Suppressor macrophage treated with lipopolysaccharide for 1 hour (primary cell): ENCODE measurements at places on chromosomes 16 and 17.
A peak's percentile ranks its signal among the peaks of the same experiment; 100 is the strongest.

DNA sequence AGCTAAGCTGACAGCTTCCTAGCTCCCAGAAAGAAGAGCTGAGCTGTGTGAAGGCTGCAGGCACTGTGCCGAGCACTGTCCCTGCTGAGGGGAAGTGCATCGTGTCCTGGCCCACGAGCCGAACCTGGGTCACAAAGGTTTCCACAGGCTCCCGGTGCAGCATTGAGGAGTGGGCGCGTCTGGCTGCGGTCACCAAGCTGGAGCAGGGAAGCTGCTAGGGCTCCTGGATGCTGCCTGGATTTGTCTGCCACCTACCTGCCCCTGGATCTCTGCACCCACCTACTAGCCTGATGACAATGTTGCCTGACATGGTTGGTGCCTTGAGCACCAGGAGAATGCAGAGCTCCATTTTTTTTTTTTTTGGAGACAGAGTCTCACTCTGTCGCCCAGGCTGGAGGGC lies 6.5 kb upstream of the SRRM2 start:
- DNase-seq = no peak

GRCh38 chr17:65328567-65328966 lies 191.4 kb downstream of the RGS9 start:
- DNase-seq = no peak

- DNase-seq = no peak
Observed at GRCh38 chr17:27586203-27586721, 44.7 kb upstream of the LGALS9 start.

DNA sequence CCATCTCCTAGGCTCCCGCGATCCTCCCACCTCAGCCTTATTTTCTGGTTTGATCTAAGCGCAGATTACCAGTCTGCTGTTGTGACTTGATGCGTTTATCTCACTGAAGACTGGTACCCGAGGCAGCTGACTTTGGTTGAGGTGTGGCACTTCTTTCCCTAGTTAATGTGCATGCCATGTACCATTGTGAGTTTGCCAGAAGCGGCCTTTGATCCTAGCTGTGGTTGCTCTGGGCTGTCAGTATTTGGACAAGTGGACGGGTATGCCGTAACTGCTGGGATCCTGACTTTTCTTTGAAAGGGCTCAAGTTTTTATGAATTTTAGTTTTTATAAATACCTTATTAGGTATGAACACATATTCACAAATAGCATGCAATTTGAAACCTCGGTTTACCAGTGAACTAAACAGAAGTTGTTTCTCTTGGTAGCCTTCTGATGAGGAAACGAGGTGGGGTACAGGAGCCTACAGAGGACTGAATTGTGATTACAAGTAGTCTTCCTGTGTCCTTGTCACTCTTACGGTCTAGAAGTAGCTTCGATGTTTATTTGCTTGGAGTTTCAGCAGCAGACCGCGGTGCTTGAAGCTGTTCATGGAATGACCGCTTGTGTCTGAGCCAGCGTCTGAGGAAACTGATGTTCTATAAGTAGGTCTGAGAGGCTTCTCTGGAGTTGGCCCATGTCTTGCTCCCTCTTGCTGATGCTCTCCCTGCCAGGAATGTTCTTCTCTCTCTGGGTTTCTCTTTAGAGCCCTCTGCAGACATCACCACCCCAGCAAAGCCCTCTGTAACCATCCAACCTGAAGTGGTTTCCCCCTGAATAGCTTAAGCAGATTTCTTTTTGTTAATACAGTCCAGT lies 40.0 kb downstream of the SEC14L1 start:
- no peak for DNase-seq

DNA sequence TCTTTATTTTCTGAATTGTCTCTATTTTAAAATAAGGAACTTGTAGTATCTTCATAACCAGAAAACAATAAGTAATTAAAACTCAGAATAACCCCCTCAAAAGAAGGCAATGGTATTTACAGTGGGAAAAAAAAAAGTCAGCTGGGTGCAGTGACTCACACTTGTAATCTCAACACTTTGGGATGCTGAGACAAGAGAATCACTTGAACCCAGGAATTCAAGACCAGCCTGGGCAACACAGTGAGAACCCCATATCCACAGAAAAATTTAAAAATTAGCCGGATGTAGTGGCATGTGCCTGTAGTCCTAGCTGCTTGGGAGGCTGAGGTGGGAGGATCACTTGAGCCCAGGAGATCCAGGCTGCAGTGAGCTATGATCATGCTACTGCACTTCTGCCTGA lies 33.5 kb downstream of the ADAM11 start:
- DNase-seq = peak; percentile 25

DNA sequence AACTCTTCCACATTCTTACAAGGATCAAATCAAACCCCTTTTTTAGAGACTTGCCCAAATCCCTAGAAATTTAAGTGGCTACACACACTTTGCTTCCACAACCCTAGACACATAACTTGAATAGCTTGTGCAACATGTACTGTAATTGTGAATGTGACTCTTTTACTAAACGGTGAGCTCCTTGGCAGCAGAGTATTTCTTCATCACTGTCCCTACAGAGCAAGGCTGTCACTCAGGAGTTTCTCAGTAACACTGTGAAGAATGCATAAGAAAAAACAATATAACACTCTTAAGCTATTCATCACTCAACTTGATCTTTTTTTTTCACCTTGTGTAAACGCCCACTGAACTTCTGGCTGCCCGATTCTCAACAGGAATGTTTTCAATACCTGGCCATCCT lies 53.8 kb upstream of the ADAMTS18 start:
- DNase-seq = no peak

GRCh38 chr17:15122857-15123256 lies 142.3 kb downstream of the PMP22 start:
- DNase-seq = no peak

DNA sequence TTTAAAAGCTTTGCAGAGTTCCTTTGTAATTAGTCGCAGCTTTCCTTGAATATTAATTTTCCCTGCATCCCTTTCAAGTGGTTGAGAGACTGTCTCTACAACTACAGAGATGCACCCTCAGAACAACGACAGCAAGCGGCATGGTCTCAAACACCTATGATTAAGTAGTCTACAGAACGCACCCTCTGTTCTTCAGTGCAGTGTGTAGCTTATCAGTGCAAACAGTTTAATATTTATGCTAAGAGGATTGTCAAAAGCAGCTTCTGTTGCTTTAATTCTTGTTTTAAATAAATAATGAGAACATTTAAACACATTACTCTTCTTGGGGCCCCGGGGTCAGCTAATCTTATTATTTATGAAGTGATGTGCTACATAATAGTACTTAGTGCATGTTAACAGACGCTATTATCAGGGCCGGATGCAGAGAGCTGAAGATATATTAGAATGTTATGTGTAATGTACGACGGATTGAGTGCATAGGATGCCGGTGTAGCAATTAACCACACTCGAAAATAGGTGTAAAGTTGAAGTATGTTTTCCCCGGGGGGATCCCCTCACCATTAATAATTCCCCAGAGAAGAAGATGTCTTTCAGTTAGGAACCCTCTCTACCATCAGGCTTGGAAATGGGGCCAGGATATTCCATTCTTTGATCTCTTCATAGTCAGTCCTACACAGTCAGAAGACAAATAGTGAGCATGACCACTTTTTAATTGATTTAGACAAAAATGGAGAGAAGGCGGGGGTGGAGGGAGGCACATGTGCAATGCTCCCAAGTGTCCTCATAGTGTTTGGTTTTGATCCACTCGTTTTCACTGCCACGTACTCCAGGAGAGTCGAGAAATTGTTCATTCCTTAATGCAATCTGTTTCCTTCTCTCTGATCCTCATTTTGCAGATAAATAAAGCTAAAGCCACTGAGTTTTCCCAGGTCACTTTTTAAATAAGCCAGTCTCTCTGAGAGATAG lies 176.3 kb downstream of the IRX3 start:
- DNase-seq = no peak

GRCh38 chr17:48735062-48735351 lies 6.5 kb upstream of the HOXB13 start:
- DNase-seq = no peak

GRCh38 chr16:3478242-3478925 lies 16.9 kb downstream of the C16orf90 start:
- no peak for DNase-seq

- DNase-seq = no peak
Observed at GRCh38 chr16:80993307-80993706, 13.4 kb downstream of the CMC2 start.

DNA sequence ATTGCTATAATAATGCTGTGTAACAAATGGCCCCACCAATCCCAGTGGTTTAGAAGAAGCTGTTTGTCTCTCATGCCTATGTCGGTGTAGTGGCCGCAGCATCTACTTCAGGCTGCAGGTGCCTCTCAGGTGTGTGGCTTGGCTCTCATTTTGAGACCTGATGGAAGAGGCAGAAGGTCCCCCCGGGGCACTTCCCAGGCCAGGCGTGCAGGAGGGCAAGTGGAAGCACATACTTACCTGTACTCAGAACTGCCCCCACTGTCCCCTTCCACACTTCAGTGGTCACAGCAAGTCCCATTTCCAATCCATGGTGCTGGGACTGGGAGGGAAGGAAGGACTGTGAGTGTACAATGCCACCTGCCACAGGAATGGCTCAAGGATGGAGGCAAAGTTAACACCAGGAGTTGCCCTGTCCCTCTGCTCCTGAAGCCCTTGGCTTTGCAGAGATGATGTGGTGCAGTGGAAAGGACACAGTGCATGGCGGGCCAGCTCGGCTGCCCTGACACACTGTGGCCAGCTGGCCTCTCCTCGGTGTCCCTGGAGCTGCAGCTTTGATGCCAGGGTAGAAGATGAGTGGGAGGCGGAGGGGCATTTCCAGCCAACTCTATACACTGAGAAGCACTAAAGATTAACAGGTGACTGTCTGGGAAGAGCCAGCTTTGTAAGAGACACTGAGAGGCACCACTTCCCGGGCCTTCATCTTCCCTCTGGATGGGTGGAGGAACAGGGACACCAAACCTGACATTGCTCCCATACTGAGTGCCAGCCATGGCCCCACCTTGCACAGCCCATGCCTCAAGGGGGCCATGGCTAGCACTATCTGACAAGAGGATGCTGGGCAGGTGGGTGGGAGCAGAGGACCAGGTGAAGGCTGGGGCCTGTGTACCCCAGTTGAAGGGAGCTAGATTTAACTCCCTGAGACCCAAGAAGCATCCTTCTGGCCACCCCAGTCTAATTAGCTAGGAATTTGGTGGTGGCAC lies 105.9 kb downstream of the METRNL start:
- no peak for DNase-seq

DNA sequence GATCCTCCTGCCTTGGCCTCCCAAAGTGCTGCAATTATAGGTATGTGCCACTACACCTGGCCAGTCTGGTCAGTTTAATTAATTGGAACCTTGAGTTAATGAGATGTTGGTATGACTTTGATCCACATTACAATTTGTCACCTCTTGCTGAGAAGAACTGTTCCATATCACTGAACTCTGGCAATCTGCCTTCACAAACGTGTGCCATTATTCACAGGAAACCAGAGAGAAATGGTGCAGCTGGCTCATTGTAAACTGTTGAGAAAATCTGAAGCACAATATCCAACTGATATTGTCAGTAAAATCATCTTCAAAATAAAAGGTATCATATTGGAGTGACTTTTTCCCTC lies 39.3 kb upstream of the YPEL2 start:
- no peak for DNase-seq

DNA sequence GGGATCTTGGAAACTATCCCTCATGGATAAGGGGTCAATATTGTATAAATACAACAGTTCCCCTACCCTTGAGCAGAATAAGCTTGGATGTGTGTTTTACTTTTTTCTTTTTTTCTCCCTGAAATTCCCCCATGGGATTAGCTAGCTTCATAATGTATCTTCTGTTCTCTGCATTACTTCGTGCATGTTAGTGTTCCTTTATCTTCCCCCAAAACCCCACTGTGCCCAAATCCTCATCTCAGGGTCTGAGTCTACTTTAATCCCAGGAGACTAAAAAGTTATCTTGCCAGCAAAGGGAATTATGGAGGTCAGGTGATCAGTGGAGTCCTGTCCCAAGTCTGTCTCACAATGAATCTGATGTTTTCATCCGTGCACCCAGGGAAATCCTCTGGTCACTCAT lies 217.5 kb upstream of the CNTNAP4 start:
- DNase-seq = no peak

DNA sequence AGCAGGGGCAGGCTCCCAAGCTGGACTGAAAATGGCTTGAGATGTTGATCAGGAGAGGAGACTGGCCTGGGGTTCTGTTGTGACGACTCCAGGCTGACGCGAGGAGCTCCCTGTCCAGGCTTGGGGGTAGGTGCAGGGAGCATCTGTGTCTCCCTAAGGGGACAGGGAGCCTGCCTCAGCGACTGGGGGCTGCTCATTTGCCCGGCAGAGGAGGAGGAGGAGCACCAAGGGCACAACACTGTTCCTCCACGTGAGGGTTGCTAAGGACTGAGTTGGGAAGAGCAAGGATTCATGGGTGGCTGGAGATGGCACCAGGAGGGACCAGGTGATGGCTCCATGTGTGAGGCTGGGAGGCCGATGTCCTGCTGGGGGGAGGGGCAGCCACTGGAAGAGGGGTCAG lies 53.3 kb downstream of the USP22 start:
- no peak for DNase-seq

- DNase-seq = no peak
Observed at GRCh38 chr17:51555153-51555552, 294.8 kb downstream of the UTP18 start.

- DNase-seq = no peak
Observed at GRCh38 chr17:18035704-18036103, 3.3 kb downstream of the ATPAF2 start.

DNA sequence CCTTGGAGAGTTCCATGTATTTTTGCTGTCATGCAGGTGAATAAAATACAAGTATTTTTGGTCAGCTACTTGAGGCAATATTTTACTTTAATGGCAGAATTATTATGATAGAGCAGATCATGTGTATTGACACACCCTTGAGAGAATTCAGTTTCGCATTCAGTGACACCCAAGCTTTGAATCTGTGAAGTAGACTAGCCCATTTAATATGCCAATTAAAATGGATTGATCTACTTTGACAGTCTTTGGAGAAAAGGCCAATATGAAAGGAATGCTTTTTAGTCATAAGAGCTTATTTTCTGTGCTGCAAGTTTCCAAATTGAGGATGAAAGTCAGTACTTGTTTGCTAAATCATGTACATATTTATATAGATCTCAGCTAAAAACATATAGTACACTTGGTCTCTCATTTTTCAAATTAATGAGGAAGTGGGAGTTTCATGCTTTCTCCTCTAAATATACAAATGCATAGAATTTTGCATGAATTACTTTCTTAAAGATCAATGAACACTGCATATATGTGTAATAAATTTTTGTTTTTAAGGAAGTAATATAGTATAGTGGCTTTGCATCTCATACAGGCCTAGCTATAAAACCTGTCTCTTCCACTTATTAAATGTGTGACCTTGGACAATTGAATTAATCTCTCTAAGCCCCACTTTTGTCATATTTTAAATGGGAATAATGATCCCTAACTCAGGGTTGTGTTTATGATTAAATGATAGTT lies 161.5 kb downstream of the PHKB start:
- DNase-seq = no peak
